Erythroblast (primary cell): ENCODE measurements at places on chromosomes 13 and 19.

DNA sequence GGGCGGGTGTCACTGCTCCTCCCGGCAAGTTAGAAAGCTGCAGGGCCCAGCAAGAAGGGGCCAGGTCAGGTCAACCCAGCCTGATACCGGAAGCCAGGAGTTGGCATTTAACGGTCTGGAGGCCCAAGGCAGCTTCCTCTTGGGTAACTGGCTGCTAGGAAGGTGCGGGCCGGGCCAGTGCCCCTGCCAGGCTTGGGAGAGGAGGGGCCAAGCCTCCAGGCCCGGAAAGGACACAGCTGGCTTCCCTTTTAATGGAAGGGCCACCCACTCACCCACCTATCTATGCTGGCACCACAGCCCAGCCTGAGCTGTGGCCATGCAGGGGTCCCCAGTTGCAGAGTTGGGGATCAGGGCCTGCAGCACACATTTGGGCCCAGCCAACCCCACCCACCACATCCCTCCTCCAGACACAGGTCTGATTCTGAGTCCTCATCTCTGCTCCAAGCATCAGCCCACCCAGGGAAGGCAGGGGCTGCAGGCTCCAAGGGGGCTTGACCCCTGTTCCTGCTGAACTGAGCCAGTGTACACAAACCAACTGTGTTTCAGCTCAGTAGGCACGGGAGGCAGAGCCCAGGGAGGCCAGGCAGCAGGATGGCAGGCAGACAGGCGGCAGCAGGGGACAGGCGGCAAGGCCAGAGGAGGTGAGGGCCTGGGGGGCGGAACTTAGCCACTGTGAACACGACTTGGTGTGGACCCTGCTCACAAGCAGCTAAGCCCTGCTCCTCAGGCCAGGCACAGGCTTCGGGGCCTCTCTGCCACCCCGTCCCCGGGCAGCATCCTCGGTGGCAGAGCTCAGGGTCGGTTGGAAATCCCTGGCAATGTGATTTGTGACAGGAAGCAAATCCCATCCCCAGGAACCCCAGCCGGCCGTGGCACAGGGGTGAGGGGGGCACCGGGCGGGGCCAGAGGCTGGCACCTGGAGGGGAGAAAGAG lies 40.8 kb downstream of the ZSWIM4 start:
- no peak for DNase-seq

- DNase-seq: no peak
Measured at GRCh38 chr13:33745370-33746324, 72.3 kb upstream of the RFC3 start.

DNA sequence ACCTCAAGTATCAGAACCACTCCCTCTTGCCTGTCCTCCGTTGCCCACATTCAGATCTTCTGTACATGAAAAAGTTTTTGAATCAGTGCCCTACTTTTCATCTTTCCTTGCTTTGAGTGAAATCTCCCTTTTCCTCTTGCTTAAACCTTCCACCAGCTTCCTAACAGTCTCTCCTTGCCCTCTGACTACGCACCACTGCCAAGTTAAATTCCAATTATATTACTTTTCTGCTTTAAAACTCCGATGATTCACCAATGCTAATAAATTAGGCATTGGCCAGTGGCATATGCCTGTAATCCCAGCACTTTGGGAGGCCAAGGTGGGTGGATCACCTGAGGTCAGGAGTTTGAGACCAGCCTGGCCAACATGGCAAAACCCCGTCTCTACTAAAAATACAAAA lies 30.7 kb upstream of the RFXAP start:
- no peak for DNase-seq

DNA sequence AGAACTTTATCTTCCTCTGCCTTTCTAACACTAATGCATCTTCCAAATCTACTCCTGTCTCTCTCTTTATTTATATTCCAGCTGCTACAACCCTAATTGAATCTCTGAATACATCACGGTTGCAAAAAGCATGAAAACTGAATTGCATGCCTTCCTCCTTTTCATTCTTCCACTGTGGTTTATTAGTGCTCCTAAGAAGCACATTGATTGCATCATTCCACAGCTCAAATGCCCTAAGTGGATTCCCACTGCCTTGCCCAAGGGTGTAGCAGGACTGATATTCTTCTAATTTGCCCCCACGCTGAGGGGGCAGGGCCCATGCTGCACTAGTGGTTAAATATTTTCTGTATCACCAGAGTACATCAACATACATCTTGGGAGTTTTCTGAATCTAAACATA lies 640.8 kb downstream of the EFNB2 start:
- no peak for DNase-seq

DNA sequence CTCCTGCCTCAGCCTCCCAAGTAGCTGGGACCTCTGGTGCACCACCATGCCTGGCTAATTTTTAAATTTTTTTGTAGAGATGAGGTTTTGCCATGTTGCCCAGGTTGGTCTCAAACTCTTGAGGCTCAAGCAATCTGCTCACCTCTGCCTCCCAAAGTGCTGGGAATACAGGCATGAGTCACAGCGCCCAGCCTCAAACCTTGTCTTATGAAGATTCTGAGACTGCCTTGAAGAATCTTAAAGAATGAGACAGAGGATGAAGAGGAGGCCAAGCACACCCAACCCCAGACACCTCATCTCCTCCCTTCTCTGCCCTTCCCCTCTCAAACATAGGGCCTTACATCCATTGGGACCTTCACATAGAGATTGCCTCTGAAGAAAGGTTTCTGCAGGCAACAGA lies 179.7 kb downstream of the ABCC4 start:
- no peak for DNase-seq

- DNase-seq: no peak
Measured at GRCh38 chr13:113327766-113328471, 30.9 kb downstream of the LAMP1 start.

GRCh38 chr13:20559659-20560356 lies 7.1 kb upstream of the IFT88 start:
- no peak for DNase-seq

DNA sequence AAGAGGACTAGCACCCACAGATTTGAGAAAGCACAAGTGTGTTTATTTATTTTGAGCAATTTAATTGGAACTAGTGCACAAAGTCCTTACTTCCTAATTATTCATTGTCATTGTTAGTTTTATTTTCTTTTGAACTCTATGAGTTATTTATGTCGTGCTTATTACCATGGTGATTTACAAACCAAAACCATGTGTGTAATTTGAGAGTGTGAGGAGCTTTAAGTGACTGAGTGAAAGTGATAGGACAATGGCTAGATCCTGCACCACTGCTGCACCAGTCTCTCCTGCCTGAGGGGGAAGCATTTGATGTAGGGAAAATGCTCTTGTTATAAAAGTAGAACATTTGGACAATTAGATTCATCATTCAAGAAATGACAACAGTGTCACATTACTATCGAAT lies 172.3 kb upstream of the KLF12 start:
- no peak for DNase-seq

DNA sequence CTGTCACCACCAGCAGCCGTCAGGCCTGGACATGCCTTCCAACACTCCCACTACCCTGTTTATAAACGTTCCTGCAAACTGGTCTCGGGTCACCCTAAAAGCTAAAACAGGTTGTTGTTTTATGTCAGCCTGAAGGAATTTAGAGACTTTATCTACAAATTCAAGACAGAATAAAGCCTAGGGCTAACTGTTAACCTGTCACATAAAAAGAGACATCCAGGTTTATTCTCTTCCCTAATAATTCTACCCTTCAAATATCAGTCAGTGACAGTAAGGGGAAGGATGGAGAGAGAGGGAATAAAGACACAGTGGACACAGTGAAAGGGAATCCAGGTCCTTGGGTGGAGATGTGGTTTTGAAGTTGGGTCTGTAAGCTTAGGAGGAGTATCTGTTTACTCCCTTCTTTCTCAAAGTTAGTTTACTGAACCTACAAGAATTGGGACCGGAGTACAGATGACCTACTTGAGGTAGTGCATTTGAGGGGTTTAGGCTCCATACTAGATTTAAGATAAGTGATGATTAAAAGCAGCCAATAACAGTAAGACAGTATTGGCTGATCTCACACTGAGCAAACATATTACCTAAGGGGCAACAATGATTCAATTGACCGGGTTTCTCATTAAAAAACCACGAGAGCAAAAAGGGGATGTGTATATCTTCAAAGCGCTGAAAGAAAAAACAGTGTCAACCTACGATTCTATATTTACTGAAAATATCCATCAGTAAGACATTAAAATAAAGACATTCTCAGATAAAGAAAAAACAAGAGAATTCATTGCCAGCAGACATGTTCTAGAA lies 142.7 kb downstream of the USP12 start:
- no peak for DNase-seq

- no peak for DNase-seq
Measured at GRCh38 chr13:113465300-113465699, 12.0 kb upstream of the ADPRHL1 start.

GRCh38 chr13:95492044-95492801 lies 60.3 kb upstream of the CLDN10 start:
- DNase-seq: no peak

DNA sequence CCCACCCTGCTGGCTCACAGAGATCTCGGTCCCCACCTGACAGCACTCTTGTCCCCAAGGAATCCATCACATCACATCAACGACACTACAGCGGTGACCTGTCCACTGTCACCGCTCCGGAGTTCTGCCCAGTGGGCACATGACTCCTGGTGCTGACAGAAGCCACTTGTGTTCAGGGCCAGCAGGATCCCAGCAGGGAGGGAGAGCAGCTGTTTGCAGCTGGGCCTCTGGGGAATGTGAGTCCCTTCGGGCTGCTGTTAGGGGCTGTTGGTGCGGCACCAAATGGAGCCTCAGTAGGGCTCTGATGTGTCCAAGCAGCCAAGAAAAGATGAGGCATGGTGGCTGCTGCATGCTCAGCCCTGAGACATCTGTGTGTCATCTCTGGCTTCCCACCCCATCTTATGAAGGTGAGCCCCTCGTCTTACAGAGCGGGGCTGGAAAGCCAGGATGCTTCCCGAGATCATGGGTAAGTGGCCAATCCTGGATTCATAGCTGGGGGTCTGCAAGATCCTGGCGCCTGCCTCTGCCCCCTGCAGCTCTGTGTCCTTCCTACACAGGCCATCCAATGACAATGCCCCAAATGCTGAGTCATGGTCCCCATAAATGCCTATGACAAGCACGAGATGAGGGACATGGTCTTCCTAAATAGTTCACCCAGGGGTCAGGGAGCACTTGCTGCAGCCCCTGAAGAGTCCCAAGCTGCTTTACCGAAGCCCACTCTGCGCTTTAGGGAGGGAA lies 56.0 kb downstream of the F2RL3 start:
- DNase-seq: peak; percentile 6

DNA sequence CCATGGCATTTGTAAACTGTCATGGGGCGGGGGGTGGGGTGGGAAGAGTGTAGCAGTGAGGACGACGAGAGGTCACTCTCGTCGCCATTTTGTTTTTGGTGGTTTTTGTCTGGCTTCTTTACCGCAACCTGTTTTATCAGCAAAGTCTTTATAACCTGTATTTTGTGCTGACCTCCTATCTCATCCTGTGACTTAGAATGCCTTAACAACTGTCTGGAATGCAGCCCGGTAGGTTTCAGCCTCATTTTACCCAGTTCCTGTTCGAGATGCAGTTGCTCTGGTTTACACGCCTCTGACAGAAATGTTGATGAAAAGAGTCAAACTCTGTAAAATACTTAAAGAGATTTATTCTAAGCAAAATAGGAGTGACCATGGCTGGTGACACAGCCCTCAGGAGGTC lies 852.0 kb downstream of the DACH1 start:
- no peak for DNase-seq

DNA sequence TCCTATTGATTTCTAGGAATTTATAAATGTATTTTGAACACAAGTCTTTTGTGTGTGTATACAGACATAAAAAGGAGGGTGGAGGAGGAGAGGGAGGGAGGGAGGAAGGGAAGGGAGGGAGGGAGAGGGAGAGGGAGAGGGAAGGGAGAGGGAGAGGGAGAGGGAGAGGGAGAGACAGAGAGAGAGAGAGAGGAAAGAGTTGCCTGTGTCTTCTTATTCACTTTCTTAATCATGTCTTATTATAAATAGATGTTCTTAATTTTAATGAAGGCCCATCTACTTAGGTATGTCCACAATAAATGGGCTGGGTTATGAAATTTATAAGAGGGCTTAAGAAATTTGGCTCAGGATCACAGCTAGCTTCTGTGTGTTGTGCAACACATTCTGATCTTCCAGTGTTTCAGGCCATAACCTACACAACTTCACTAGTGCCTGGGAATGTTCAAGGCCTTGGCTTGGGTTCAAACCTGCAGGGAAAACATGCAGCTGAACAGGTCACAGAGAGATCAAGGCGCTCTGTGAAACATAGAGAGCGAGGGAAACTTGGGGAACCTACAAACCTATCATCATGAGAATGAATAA lies 39.3 kb downstream of the ZNF45 start:
- DNase-seq: no peak

DNA sequence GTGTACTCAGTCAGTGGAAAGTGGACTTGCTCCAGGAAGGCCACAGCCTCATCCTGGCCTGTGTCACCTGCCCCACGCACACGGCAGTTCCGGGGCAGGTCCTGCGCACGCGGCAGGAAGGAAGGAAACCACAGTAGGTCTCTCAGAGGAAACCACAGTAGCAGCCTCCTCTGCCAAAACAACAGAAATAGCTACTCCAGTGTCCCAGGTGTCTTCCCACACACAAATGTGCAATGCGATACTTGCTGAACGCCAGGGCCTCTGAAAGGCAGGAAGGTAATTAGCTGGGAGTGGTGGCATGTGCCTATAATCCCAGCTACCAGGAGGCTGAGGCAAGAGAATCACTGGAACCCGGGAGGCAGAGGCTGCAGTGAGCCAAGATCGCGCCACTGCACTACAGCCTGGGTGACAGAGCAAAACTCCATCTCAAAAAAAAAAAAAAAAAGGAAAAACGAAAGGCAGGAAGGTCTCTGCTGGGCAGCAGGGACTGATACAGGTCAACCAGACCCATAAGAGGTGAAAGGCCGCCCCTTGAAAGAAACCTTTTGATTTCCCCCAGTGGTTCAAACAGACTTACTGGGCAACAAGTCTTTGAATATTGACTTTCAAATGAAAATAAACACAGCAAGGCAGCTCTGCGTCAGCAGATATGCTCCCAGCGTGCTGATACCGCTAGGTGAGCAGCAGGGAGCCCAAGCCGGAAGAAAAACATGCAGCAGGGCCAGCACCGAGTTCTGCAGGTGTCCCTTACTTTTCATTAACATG lies 49.5 kb downstream of the CRYL1 start:
- no peak for DNase-seq

DNA sequence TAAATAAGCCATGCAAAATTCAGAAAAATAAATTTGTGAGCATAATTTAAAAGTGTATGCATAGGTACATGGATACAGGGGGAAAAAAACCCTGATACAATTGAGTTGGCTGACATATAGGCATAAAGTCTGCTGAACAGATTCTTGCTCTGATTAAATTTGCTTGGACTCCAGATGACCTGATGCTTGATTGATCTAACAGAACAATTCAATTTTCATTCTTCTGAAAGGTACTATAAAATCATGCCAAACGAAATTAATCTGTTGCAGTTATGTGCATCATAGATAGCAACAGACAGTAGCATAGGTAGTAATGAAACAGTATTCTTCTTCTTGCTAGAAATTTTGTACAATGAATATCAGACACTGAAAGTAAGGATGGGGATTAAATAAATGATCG lies 578.2 kb upstream of the SLITRK6 start:
- no peak for DNase-seq

GRCh38 chr13:87172166-87172835 lies 498.9 kb upstream of the SLITRK5 start:
- no peak for DNase-seq
